Activated B cell treated with CpG ODN at 0.5 μM for 24 hours (primary cell): ENCODE measurements at places on chromosomes 2 and 18.

DNA sequence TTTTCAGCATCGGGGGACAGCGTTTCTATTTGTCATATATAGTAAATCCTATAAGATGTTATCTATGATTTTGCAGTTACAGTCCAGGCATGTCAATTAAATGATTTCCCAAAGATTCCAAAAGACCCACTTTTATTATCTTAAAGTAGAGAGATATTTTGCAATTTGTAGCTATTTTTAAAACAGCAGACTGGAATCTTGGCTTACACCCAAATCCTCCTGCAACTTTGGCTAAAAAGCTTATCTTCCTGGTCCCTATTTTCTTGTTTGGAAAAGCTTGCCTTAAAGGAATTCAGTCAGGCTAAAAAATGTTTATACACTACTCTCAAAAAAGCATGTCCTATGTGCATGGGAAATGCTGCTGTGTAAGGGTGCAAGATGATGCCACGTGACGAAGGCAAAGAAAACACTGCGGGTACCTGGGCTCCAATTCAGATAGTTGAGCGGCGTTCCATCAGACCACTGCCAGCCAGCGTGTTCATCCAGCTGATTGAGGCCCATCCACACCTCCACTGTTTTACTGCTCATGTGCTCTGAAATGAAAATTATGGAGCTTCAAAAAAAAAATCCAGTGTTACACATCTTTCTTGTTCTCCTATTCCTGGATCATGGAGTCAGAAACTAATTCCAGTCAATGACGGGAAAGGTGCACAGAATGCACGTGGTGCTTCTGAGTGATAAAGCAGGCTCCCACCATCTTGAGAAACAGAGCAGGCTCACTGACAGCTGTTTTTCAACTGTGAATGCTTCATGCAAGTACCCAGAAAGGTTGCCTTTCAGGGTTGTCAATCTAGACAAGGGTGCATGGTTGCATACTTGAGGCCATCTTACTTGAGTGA is 33.8 kb downstream of the PLA2R1 start:
- no peak for DNase-seq

DNA sequence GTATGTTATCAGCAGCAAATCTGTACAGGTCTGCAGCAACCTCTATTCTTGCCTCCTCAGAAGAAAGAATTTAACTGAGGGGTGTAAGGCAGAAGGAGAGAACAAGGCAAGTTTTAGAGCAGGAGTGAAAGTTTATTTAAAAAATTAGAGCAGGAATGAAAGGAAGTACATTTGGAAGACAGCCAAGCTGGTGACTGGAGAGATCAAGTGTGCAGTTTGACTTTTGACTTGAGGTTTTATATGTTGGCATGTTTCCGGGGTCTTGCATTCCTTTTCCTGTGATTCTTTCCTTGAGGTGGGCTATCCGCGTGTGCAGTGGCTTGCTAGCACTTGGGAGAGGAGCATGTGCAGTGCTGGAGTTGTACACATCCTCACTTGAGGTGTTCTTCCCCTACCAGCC is 16.5 kb upstream of the CERS6 start:
- DNase-seq: no peak

DNA sequence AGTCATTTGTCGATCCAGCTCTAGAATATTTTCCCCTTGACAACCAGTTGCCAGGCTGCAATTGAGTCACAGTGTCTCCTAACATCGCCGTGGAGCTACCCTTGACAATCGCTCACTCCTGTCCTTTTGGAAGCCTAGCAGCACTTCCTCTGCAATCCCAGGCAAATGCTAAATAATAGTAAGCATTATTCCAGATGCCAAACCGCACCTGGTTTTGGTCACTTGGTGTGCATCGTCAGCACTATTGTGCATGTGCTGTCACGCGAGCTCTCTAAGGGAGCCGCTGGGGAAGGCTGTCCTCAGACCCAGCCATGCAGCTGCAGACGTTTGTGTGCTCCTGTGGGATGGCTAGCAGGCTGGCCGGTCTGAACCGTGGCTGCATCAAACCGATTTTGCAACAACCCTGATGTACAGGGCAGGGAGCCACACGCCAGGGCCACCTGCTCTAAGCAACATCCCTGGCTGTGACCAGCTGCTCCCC is 549.5 kb upstream of the ID2 start:
- DNase-seq: no peak

GRCh38 chr2:126950504-126950903 is 51.8 kb downstream of the TEX51 start:
- no peak for DNase-seq

GRCh38 chr2:37449761-37450296 is 105.4 kb downstream of the QPCT start:
- DNase-seq: no peak

DNA sequence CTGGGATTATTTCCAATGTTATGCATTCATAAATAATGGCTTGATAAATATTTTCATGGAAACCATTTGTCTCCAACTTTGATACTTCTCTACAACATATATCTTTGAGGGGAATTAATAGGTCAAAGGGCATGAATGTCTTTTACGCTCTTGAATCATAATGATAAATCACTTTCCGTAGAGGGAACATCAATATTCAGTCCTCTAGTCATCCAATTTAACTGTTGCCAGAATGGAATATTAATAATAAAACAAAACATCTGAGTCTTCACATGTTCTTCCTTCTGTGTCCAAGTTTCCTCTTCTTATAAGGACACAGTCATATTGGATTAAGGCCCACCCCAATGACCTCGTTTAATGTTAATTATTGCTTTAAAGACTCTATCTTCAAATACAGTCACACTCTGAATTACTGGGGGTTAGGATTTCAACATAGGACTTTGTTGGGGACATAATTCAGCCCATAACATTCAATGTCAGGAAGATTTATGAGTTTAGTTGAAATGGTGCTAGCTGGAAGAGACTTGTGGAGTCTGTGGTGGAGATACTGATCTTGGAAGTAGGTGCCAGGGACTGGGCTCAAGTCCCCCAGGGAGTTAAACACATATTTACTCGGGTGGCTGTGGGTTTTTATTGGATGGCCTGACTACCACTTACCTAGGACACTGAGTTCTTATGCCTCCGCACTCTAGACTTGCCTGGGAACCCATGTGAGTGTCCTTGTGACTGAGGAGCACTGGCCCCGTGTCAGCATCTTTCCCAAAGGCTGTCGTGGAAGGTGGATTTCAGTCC is 85.0 kb upstream of the SEC11C start:
- no peak for DNase-seq

DNA sequence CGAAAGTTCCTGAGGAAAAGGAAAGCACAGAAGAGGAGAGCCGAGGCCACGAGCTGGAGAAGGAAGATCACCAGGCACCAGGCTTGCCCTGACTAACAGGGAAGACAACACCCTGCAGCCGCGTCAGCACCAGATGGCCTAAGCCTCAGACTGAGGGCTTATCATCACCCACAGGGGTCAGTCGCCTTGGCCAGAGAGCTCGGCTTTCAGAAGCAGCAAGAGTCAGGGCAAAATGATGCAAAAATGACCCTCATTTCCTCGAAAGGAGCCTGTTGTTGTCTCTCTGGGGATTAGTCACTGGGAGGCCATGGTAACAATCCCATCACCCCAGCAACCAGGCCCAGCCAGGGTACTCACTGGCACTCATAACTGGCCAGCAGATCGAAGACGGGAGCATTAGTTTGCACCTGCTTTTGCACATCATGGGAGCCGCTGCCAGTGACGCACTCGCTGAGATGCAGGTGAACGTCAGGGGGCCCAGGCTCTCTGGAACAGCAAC is 42.7 kb upstream of the ZFP36L2 start:
- DNase-seq: no peak

GRCh38 chr2:19866771-19867170 is 35.0 kb downstream of the TTC32 start:
- no peak for DNase-seq

GRCh38 chr2:208134928-208135586 is 5.4 kb upstream of the CRYGC start:
- DNase-seq: no peak

GRCh38 chr2:137838255-137839092 is 125.8 kb upstream of the HNMT start:
- no peak for DNase-seq

- DNase-seq: no peak
Measured at GRCh38 chr2:237649541-237650454, 22.4 kb downstream of the LRRFIP1 start.

- no peak for DNase-seq
Measured at GRCh38 chr18:58297198-58297597, 253.2 kb downstream of the NEDD4L start.

DNA sequence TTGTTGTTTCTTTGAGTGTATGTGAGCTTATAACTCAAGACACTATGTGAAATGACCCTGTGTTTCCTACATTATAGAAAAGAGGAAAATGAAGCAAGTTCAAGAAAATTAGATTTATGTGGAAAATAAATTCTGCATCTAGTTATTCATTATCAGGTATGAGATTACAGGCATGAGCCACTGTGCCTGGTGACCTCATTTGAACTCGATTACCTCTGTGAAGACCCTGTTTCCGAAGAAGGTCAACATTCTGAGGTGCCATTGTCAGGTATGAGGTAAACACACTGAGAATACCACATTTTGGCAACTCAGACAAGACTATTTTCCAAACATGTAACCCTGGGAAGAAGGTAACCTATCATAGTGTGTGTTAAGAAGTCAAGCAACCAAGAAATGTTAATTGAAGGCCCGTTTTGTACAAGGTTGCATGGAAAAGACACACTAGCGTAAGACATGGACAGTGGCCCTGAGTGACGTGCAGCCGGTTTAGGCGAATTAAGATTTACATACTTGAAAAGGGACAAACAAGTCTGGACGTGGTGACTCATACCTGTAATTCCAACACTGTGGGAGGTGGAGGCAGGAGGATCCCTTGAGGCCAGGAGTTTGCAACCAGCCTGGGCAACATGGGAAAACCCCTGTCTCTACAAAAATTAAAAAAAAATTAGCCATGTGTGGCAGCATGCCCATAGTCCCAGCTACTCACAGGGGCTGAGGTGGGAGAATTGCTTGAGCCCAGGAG is 186.6 kb downstream of the NEDD4L start:
- DNase-seq: no peak

GRCh38 chr2:204890680-204891079 is 345.4 kb downstream of the PARD3B start:
- no peak for DNase-seq

- no peak for DNase-seq
Measured at GRCh38 chr2:101817481-101817880, 120.0 kb downstream of the MAP4K4 start.

DNA sequence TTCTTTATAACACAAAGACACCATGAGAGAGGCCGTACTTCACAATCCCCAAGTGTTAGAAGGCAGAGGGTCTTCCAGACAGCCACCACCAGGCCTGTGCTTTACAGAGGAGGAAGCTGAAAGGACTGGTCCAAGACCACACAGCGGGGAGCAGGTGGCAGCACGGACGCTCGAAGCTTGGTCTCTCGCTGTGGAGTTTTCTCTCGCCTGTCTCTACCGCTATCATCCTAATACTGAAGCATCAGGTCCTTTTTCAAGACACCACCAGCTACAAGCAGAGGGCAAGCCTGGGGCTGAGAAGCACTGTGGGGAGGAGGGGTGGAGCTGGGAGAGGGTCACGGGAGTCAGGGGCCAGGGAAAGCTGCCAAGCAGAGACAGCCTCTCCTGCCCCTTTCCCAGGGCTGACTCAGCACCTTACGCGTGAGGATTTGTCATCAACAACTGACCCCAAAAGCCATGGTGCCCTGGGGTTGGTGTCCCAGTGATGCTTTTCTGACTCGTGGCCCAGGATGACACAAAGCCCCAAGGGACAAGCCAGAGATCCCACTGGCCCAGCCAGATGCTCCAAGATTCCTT is 31.9 kb upstream of the FOSL2 start:
- DNase-seq: no peak

DNA sequence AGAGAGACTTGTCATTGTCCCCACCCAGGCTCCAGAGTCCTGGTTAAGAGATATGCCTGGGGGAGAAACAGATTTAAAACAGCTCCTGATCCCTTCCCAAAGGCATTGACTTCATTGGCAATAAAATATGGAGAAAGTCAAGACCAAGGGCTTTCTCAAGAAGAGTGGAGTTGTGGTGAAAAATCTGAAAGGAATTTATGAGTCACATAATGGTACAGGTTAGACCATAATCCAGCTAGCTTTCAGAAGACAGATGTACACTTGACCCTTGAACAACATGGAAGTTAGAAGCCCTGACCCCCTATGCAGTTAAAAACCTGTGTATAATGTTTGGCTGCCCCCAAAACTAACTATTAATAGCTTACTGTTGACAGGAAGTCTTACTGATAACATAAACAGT is 599.1 kb upstream of the SOX11 start:
- no peak for DNase-seq

DNA sequence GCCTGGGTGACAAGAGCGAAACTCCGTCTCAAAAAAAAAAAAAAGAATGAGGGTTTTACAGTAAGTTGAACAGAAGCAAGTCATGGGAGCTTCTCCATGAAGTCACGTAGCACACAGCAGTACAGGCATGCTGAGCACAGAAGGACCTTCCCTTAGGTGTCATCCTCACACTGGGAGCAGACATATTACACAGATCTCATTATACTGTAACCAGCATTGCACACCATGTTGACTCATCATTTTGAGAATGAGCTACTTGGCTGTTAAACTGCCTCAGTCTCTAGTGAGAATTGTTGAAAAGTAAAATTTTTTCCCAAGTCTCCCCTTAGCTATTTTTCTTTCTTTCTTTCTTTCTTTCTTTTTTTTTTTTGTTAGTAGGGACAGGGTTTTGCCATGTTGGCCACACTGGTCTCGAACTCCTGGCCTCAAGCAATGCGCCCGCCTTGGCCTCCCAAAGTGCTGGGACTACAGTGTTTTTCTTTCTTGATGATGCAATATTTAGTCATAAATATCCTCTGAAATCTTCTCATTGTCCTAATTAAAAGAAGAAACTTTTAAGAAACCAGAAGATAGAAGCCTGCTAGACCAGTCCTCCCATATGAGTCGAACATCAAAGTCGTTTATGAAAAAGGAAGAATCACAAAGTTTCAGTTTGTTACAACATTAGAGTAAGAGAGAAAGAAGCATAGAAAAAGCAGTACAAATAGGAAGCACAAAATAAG is 37.9 kb upstream of the PPP1CB start:
- DNase-seq: no peak

DNA sequence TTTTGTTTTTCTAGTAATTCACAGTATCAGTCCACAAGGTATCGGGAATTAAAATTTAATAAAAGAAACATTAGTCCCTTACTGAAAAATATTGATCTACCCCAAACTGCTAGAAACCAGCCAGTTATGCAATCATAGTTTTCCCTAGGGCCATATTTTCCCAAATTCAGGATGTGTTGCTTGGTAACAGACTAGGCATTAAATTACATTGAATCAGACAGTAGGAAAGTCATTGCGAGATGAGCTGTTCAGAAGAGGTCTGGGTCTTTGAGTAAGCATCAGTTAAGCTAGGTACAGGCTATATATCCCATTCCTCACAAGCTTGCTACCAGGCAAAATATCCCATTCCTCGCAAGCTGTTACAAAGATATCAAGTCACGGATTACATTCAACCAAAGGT is 123.0 kb upstream of the CCDC150 start:
- no peak for DNase-seq

DNA sequence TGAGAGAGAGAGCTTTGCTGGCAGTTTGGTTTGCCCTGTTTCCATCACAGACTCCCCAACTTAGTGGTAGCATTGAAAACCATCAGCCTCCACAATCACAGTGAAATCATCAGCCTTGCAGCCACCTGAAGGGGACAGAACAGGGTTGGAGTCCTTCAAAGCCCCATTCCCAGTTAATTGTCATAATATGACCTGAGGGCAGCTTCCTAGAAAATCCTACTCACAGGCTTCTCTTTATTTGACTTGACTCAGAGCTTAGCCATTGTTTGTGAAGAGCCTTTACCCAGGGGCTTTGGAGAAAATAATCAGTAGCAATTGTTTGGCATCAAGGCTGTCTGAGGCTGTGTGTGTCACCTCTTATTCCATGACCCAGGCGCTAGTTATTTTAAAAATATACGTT is 308.7 kb downstream of the CBLN2 start:
- no peak for DNase-seq

- no peak for DNase-seq
Measured at GRCh38 chr2:183124957-183125255, 663 bp downstream of the NUP35 start.
